ENCODE measurements at places on chromosomes 5 and 9.

DNA sequence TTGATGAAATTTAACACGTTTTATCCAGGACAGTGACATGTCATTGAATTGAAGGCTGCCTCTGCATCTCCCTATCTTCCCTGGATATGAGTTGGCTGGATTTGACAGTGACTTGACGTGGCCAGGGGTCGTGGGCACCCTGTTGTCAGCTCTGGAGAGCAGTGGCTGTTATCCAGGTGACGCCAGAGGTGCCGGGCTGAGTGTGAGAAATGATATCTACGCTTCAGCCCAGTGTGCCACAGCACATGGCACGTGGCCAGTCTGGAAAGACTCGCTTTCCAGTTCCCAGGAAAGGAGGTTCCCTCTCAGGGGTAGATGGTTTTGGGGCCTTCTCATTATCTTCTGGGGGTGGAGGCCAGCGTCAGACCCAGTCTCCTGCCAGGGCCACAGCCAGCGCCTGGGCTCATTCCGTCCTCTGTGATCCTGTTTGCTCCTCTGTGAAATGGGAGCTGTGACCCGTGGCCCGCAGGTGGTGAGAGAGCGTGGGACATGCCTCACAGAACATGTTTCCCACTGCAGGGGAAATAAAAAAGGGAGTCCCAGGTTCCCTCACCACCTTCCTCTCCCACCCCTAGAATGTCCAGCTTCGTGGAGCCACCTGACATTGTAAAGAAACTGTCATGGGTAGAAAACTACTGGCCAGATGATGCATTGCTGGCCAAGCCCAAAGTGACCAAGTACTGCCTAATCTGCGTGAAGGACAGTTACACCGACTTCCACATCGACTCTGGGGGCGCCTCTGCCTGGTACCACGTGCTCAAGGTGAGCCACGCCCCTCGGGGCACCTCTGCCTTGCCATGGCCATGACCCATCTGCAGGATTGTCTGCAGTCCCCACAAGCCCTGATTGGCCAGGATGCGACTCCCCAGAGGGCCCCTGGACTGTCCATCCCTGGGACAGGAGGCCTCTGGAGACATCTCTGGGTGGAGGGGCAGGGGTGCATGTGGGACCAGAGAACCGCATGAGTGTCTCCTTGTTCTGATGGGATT is 76.5 kb downstream of the PHF2 start:
- DNase-seq = no peak

GRCh38 chr9:119526698-119527097 is 157.5 kb upstream of the BRINP1 start:
- DNase-seq = no peak

DNA sequence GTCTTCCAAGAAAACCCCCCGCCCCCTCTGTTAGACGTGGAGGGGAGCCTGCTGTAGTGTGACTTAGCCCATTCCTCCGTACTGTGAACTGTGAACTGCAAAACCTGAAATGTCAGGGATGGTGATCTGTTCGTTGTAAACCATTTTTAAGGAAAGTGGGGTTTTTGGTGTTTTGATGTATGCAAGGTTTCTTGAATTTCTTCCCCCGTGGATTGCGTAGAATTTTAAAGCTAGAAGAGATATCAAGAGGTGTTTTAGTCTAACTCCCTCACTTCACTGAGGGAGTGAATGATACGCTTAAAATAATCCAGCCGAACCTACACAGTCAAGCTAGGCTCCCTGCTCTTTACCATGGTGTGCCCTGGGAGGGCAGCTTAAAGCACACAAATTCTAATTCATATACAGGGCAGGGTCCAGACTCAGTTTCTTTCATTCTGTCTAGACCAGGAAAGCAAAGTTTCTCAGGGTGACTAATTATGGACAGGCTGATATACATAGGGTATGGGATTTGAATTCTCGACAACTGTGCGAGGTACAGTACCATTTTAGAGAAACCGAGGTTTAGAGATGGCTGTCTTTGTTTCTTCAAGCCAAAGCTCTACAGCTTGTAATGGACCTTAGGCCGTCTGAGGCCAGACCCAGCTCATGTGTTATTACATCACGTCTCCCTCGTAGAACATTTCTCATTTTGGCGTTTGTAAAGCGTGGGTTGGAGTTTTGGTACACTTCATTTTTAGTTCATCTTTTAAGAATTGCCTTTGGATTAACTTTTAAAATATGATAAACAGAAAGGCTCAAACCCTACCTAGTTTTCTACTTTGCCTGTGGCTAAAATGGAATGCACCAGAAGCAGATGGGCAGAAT is 2.7 kb downstream of the PTGER4 start:
- DNase-seq = no peak

- no peak for DNase-seq
These were observed 19.9 kb upstream of the ZFAND5 start for GRCh38 chr9:72384710-72385485.

- no peak for DNase-seq
These were observed 25.4 kb upstream of the POMT1 start for GRCh38 chr9:131477367-131477766.
